ENCODE measurements at places on chromosomes 3 and 15.

DNA sequence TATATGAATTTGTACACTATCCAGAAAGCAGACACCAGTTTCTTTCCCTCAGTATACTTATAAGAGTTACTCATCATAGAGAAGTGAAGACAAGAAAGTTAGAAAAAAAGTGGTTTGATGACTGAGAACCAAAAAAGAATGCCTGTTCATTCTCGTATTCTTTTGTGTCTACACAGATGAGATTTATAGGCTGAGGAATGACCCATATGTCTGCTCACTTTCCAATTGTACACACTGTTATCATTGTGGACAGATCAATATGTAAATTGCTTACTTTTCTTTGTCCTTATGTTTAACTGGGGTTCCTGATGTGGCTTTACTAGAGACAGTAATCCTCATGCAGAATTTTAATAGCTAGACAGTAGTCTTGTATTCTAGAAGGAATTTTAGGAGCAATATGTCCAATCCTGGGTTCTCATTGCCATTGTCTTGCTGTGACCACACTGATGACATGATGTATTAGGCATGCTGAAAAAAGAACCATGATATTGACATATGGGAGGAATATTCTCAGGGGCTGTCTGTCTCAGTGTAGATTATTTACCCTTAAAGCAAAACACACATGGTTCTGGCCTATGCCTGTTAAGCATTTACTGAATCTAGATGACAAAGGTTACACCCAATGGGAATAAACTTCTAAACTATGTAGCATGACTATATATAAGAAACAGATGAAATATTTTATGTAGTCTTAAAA lies 669.7 kb downstream of the ROBO1 start:
- no peak for DNase-seq

- DNase-seq, result no peak
Measured at GRCh38 chr3:39065197-39065596, 13.4 kb downstream of the WDR48 start.

- no peak for DNase-seq
Measured at GRCh38 chr15:72971766-72972165, 80.5 kb upstream of the NEO1 start.

- DNase-seq, result no peak
Measured at GRCh38 chr3:100868096-100868495, 125.1 kb downstream of the ABI3BP start.

Data from DMS153 (cell line).